Uterus (tissue), 4 donors: ENCODE measurements at places on chromosomes 6 and 20. TPM values are rescaled to one million over a fixed set of nuclear protein-coding genes. Genes with fewer than 3 reads are reported as not detected.

DNA sequence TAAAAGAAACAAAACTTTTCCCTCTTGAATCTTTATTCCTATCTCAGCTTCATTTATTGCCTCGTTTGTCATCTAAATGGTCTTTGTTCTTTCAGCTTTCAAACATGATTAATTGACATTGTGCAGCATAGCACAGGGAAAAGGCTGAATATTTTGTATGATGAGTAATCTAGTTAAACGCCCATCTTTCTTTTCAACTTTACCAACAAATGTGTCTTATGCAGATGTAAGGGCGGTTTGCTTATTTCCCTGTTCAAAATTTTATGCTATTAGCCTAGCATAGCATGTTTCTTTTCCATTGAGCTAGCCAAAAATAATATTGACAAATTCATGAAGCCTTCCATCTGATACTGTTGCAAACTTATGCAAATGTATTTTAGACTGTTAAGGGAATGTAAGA lies 176.4 kb upstream of the AKAP12 start:
- DNase-seq, result no peak

DNA sequence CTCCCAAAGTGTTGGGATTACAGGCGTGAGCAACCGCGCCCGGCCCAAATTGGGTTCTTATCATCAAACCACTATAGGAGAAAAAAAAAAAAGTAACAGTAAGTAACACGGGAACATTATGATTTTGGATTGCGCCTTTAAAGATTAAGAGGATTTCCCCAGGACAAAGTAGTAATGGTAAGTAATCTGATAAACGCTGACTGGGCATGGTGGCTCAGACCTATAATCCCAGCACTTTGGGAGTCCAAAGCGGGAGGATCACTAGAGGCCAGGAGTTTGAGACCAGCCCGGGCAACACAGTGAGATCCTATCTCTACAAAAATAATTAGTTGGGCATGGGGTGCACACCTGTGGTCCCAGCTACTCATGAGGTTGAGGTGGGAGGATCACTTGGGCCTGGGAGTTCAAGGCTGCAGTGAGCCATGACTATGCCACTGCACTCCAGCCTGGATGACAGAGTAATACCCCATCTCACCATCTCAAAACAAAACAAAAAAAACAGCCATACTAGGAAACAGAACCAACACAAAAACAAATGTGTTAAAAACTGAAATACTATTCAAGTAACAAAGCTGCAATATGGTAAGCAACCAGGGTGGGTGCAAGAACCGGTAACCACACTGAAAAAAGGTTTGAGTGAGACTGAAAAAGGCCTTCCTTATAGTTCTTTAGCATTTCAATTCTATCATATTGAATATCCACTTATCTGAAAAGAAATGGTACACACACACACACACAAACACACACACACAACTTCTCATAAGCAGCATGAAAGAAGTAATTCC lies 8.2 kb downstream of the C6orf62 start:
- DNase-seq, result no peak

DNA sequence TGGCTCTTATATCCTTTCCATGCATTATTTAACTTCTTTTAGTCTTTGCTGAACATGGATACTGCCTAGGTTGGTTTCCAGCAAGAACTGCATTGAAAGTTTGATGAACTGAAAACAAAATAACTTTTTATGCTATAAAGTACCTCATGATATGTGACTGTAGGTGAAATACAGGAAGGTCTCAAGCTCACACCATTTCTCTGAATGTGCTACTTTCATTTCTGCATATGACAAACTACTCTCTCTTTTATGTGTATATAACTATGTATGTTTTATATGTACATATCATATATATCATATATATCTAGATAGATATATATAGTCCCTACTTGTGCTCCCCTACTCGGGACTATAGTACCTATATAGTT lies 65.9 kb downstream of the AIG1 start:
- no peak for DNase-seq

DNA sequence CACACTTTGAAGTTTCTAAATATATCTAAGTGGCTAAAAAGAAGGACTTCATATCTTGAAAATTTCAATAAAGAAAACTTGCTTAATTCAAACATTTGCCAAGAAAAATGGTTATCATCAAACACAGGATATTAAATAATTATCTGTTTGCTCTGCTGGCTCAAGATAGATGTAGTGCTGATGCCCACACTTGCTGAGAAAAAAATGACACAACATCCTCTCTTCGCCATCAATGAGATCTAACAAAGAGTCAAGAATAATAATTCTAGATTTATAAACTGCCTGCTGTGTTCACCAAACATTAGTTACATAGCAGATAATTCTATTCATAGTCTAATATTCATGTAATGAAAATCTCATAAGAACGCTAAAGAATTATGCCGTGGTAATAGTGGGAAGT lies 93.6 kb downstream of the EPHA7 start:
- DNase-seq, result no peak

DNA sequence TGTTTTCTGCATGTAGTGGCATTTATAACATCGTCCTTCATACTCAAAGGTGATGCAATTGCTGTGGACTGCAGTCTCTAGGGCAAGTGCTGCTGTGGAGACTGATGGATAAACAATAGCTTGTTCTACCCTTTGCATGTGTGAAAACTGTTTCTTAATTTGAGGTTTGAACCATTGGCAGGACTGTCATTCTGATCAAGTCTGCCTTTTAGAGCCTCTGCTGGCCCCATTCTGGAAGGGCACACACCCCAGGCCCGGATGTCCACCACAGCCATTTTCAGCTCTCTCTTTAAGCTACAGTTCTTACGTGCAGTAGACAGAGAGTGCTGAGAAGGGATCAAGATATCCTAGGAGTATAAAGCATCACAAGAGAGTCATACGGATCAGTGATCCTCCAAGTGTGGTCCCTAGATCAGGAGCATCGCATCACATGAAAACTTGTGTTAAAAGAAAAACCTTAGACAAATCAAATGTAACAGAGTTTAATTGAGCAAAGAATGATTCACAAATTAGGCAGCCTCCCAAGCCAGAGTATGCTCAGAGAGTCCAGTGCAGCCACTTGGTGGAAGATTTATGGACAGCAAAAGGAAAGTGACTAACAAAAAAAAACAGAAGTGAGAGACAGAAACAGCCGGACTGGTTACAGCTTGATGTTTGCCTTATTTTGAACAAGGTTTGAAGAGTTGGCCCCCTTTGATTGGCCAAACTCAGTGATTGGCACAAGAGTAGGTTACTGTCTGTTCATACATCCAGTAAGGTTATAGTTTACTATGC lies 52.0 kb downstream of the FRK start:
- no peak for DNase-seq

- DNase-seq, result no peak
Measured at GRCh38 chr20:1478566-1478965, 11.9 kb upstream of the NSFL1C start.

GRCh38 chr6:32244946-32245398 lies 21.1 kb upstream of the NOTCH4 start:
- DNase-seq, result peak; percentile 93

- no peak for DNase-seq
Measured at GRCh38 chr6:15356179-15356578, 110.3 kb downstream of the JARID2 start.

DNA sequence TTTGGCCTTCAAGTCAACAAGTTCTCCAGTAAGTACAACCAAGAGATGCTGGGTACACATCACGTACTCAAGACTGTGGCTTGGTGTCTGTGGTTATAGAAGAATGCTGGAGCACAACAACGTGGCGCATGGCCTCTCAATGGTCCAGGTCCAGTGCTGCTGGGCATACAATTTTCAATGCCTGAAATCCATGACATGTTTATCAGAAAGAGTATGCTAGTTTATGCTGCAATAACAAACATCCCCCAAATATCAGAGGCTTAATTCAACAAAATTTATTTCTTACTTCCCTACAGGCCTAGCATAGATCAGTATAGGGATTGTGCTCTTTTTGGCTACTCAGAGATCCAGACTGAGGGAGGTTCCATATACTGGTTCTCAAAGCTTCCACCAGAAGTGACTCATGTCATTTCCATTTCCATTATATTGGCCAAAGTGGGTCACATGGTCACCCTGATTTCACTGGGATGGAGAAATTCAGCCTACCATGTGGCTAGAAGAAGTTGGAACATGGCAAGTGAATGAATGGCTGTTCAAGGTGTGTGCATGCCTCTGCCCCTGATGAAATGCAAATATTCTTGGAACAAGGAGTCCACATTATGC lies 33.3 kb upstream of the KIF16B start:
- no peak for DNase-seq

DNA sequence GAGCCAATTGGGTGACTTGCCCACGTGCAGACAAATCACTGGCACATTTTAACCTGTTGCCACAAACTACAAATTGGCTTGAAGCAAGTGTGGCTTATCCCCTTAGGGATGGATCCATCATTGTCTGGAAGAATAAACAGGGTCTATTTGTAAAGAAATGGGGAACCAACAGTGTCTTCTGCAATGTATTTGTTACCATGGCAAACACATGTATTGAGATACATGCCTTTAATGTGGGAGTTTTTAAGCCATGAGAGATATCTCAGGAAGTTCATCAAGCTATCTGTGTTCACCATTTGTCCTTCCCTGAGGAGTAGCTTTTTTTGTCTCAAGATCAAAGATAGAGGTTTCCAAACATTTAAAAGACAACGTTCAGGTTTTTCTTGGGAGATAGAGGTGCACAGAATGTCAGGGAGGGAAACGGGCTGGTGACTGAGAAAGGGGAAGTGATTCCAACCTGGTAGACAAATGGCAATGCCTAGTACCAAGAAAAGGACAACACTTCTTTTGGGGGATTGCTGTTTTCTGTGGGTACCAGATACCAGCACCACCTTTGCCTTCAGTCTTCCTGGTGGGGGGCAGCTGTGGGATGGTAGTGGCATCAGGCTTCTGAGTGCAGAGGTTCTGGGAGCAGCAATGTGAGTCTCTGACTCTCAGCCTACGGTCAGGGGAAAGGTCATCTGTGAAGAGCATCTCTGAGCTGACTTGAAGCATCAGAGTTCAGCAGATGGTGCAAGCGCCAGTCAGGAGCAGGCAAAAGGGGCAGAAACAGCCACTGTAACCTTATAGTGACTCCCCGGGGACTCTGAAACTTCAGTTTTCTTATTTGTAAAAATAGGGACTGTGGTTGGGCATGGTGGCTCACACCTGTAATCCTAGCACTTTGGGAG lies 20.1 kb upstream of the BCAS1 start:
- no peak for DNase-seq

GRCh38 chr6:145169726-145170224 lies 565.5 kb downstream of the EPM2A start:
- no peak for DNase-seq

- no peak for DNase-seq
Measured at GRCh38 chr20:57860576-57860975, 150.8 kb upstream of the PMEPA1 start.

DNA sequence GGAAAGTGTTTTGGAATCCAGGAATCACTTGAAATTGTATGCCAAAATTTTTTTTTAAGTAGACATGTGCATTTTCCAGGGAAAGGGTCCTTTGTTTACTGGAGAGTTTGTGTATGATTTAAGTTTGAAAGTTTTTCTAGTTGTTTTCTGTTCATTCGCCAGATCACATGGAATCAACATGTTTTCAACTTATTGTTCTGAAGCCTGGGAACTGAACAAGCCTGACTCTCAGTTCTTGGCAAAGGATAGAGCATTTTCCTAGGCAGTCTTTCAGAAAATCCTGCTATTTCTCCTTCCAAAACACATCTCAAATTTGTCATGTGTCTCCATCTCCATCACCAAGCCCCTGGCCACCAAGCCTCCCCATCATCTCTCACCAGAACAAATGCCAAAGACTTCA lies 374.8 kb downstream of the MAFB start:
- DNase-seq, result no peak

- peak; percentile 39 for DNase-seq
Measured at GRCh38 chr20:33299111-33299603, 16.1 kb downstream of the BPIFB1 start.

DNA sequence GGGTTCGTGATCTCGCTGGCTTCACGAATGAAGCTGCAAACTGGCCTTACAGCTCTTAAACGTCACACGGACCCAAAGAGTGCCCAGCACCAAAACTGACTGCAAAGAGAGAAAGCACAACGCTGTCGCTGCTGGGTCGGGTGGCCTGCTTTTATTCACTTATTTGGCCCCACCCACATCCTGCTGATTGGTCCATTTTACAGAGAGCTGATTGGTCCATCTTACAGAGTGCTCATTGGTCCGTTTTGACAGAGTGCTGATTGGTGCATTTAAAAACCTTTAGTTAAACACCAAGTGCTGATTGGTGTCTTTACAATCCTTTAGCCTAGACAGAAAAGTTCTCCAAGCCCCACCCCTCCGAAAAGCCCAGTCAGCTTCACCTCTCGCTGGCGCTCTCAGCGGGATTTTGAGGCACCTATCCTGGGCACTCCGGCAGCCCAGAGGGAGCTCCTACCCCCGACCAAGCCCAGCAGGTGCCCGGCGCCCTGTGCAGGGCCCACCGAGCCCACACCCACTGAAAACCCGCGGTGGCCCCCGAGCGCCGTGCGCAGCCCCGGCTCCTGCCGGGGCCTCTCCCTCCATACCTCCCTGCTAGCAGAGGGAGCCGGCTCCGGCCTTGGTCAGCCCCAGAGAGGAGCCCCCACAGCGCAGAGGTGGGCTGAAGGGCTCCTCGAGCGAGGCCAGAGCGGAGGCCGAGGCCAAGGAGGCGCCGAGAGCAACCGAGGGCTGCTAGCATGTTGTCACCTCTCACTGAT lies 40.0 kb upstream of the SMAP1 start:
- DNase-seq, result no peak

- no peak for DNase-seq
Measured at GRCh38 chr6:42571611-42572342, 7.9 kb downstream of the UBR2 start.

- no peak for DNase-seq
Measured at GRCh38 chr6:33860706-33861474, 57.1 kb upstream of the MLN start.

DNA sequence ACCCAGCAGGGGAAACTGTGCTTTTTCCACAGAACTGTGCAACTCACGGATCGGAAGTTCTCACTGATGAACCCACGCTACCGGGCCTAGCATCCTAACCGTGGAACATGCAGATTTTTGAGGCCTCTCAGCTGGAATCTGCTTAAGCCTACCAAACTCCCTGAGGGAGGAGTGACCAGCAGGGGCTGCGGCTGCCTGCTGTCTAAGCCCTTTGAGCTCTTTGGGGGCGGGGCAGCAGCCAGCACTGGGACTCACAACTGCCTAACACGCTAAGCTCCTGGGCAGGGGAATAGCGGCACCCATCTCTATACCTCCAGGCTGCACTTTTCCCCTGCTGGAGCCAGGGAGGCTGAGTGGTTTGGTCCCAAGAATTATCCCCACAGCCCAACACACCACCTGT lies 20.4 kb upstream of the METTL24 start:
- DNase-seq, result no peak

GRCh38 chr20:20223981-20224380 lies 143.9 kb upstream of the INSM1 start:
- DNase-seq, result no peak

GRCh38 chr6:81144346-81144745 lies 608.1 kb downstream of the TENT5A start:
- DNase-seq, result no peak

- DNase-seq, result no peak
Measured at GRCh38 chr20:15890407-15890982, 682.8 kb downstream of the KIF16B start.

The PMEPA1 gene
- total RNA-seq, result 41.1 TPM

The TFAP2C gene
- not detected for total RNA-seq

The RBPJL gene
- total RNA-seq, result not detected
